ENCODE measurements at places on chromosomes 12 and 14.

GRCh38 chr14:64510825-64511671 is 6.5 kb downstream of the ZBTB1 start:
- no peak for DNase-seq

- no peak for DNase-seq
Measured at GRCh38 chr12:24198070-24198469, 248.6 kb upstream of the SOX5 start.

DNA sequence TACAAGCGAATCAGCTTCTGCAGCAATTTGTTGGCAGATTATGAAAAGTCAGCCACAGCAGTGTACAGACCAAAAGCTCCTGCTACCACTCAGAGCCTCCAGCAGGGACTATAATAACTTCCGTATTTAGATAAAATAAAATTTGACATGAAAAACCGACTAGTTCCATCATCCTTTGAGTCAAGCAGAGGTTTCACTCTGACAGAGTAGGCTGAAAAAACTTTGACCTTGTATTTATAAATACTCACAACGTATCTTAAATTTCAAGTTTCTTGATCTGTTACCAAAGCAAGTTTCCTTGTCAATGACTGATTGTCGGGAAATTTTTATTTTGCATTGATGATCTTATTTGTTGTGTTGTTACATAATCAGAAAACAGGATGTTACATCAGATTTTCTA is 283.4 kb downstream of the DAD1 start:
- DNase-seq = no peak

- DNase-seq = peak; percentile 88
Measured at GRCh38 chr12:116277467-116278278, at the start of gene MED13L. Gene MED13L, minus strand, starts transcription at chr12:116277693. Its CDS starts 562 bp downstream, at chr12:116277131.

DNA sequence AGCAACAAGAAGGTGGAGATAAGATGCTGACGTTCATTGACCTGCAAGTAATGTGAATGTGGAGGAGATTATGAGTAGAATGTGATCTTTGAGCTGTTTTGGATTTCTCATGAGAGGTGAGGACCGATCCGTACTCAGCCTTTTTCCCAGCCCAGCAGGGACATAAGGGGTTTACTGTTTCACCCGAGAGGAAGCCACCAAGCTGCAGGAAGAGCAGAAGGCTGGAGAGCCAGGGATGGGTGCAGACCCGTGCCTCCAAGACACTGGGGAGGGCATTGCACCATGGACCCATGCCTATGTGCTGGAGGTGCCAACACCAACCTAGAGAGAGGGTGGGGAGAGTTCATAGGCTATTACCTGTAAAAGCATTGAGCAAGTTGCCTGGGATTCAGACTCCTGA is 206.0 kb upstream of the DIO3 start:
- no peak for DNase-seq

DNA sequence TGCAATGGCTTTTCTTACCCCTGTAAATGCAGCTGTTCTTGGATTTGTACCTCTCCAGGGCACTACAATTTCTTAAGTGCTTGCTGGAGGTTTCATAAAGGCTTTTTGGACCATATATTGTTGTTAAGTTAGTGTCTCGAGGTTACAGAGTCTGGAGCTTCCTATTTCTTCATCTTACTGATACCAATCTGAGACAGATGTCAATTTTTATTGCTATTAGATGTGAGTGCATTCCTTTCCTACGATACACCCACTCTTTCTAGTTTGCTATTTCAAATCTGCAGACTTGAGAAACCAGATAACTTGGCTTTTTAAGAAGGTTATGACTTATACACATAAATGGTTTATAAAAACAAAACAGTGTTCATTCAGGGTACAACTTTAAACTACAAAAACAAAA is 2.1 kb downstream of the NOXRED1 start:
- DNase-seq = no peak

GRCh38 chr14:100692859-100693558 is 33.7 kb upstream of the DLK1 start:
- DNase-seq = no peak

DNA sequence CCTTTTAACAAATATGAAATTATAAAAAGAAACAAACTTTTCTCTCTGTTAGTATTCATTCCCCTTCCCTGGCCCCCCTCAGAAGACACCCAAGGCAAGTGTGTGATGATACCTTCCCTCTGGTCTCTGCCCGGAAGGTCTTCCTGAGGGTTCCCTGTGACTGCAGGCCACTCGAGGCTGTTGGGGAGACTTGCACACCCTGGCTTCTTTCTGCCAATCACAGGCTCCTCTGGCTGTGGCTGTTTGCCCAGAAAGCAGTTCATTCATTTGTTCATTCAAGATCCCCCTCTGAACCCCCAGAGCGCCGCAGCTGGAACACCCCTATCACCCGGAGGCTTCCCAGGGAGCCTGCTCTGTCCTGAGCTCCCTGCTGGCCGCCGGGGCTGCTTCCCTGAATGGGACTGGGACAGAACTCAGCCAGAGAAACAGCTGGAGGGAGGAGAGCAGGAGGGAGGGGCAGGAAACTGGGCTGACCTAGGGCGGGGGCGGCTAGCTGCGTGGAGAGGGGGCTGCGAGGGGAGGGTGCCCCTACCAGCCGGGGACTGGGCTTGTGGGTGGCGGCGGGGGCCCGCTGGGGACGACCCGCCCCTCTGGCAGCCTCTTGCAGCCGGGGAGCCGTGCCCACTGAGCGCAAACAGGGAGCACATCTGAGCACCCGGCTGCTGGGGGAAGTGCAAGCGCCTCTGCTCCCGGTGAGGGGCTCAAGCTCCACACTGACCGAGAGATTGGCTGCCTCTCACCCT is at the start of gene CMKLR1:
Gene CMKLR1 (minus strand): TSS at position 397 of the 743 bp plus-strand sequence. CDS start 45,720 bp downstream, outside the sequence.
- DNase-seq = no peak

DNA sequence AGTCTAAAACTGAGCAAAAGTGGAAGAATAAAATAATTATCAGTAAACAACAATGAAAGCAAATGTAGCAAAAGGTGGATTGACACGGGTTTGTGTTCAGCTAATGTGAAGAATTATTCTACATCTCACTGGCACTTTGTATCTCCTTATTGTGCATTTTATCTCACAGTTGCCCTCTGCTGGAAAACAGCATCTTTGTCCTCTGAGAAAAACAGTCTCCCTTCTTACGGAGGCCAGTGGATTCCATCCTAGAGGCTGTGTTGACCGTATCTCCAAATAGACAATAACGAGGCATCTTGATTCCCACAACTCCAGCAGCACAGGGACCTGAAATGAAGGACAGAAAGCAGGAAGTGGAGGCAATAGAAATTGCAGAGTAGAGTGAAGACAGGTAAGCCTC is 51.3 kb upstream of the PLBD1 start:
- DNase-seq = no peak

DNA sequence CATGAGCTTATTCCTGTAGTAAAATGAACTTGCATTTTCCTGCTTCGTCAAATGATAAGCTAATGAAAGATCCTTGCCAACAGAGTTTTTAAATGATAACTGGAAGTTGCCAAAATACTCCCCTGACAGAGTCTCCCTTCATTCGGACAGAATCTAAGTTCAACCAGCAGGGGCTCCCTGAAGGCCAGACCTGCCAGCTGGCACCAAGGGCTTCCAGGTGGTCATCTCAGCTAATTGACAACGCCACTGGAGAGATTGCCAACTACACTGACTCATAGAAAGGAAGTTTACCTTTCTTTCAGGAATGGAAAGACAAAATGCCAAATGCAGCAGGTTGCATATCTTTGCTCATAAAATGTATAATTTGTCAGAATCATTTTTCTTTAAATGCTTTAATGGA is 462.8 kb downstream of the GXYLT1 start:
- DNase-seq = no peak

- no peak for DNase-seq
Measured at GRCh38 chr12:130710733-130711080, 5.4 kb downstream of the RIMBP2 start.

- DNase-seq = no peak
Measured at GRCh38 chr14:75568140-75568539, 10.3 kb upstream of the FLVCR2 start.

DNA sequence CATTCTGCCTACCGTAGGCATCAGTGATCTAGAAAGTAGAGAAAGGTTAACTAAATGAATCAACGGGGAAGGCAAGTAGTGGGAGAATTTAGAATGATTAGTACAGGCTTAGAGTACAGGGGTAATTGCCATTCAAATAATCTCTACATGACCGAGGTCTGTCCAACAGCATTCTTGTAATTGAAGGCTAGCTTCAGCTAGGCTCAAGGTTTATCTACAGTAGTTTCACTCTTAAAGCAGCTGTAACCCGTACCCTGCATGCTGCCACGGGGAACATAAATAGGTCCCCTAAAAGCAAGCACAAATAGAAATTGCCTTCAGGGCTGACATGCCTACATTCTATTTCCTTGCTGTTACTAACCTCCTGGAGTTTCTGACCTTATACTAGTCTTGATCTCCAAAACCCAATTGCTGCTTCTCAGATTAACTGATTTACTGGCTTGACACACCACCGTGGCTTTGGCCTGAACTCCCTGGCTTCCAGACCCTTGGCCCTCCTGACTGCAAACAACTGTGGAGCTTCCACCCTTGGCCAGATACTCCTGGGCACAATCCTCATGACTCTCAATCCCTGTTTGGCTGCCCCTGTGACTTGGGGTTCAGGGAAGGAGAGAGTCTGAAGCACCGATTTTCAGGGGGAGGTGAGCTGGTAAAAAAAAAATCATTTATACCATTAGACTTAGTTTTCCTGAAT is 242.1 kb upstream of the FOXN3 start:
- DNase-seq = no peak

GRCh38 chr12:25970916-25971653 is 12.6 kb downstream of the RASSF8 start:
- DNase-seq = no peak

DNA sequence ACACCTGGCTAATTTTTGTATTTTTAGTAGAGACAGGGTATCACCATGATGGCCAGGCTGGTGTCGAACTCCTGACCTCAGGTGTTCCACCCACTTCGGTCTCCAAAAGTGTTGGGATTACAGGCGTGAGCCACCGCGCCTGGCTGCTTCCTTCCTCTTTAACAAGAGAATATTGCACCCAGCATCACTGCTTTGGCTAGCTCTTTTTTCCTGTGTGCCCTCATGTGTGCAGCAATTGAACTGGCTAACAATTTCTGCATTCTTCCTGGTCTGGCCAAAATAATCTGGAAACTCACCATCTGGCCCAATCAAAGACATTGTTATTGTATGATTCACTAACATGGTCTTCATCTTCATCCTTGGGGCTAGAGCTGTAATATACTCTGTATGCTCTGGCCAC is 2.7 kb upstream of the ASB8 start:
- DNase-seq = no peak

- DNase-seq = no peak
Measured at GRCh38 chr12:3553221-3553620, 62.2 kb downstream of the PRMT8 start.

GRCh38 chr14:52076334-52076733 is 7.5 kb upstream of the NID2 start:
- no peak for DNase-seq

- DNase-seq = peak; percentile 4
Measured at GRCh38 chr14:30243805-30244204, 315.2 kb upstream of the G2E3 start.

DNA sequence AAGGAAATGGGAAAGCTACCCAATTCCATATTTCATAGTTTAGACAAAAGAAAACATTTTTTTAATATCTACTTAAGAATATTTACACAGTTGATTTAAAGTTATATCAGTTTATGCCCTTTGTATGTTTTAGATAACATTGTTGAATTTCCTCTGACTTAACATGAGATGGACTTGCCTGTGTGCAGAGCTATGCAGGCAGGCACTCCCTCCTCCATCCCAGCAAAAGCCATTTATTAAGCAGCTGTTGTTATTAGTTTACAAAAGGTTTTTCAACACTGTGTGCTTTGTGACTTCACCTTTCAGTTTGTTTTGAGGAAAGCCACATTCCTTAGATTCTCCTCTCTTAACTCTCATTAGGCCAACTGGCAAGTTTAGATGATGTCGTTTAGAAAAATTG is 337.5 kb upstream of the PDE3A start:
- DNase-seq = no peak

DNA sequence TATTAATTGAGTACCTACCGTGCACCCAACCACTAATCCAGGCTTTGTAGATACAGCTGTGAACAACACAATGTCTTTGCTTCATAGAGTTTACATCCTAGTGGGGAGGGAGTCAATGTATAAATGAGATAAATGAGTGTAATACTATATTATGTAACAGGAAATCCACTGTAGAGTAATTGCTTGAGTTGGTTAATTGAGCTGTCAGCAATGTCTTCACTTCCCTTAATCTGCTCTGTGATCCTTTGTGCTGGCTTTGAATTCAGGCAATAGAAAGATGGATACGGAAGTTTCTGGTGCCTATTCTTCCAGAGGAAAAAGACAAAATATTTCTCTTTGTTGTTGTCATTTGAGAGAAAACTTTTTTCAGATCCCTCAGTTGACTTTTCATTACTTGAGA is 104.0 kb upstream of the SLC16A7 start:
- DNase-seq = no peak

DNA sequence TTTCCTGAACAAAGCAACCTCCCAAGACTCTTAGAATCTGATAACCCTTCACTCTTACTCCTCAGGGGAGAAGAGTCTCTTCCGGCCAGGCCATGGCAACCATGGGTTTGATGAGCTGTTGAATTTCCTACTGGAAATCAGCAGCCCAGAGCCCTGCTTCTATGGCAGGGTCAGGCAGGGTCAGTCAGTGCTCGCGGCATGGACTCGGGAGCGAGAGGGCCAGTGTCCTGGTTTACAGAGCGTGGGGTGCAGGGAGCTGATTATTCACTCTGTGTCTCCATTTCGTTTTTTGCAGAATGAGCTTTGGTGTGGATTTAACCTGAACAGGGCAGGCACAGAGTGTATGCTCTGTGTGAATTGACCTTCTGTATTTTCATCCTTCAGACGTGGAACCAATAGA is 340.6 kb upstream of the SFSWAP start:
- DNase-seq = no peak

DNA sequence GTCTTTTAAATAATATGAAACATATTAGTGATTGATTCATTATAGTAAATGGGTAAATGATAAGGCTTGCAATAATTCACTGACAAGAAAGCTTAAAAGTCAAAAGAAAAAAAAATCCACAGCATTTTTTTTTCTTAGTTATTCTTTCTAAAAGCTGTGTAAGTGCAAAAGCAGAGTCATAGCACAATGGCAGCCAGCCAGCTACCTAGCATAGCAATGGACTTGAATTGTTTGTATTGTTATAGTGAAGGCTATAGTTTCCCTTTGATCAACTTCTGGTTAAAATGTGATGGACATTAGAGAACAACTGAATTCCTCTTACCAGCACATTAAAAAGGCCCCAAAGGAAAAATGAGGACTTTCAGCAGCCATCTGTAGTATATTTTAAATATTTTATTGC is 232.1 kb downstream of the NAV3 start:
- DNase-seq = no peak

- no peak for DNase-seq
Measured at GRCh38 chr14:100114109-100114765, 45.2 kb downstream of the DEGS2 start.

DNA sequence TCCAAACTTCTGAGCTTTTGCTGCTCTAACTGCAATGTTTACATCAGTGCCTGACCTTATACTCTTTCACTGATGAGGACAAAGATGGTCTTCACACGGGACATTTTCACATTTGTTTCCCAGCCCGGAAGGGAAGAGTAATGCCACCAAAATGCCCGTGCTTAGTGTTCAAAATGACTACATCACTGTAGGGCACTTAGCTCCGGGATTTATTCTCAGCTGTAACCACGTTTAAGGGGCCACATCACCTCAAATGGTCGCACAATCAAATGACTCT is 2.9 kb downstream of the GSG1 start:
- DNase-seq = no peak

- DNase-seq = no peak
Measured at GRCh38 chr14:74571901-74572725, 39.9 kb downstream of the LTBP2 start.

All from caudate nucleus (tissue), 63 donors.